Hippocampal formation (tissue), 2 donors: ENCODE measurements at places on chromosomes 12 and 14.

GRCh38 chr12:106296179-106296877, 6.2 kb upstream of the TCP11L2 start:
- no peak for DNase-seq

DNA sequence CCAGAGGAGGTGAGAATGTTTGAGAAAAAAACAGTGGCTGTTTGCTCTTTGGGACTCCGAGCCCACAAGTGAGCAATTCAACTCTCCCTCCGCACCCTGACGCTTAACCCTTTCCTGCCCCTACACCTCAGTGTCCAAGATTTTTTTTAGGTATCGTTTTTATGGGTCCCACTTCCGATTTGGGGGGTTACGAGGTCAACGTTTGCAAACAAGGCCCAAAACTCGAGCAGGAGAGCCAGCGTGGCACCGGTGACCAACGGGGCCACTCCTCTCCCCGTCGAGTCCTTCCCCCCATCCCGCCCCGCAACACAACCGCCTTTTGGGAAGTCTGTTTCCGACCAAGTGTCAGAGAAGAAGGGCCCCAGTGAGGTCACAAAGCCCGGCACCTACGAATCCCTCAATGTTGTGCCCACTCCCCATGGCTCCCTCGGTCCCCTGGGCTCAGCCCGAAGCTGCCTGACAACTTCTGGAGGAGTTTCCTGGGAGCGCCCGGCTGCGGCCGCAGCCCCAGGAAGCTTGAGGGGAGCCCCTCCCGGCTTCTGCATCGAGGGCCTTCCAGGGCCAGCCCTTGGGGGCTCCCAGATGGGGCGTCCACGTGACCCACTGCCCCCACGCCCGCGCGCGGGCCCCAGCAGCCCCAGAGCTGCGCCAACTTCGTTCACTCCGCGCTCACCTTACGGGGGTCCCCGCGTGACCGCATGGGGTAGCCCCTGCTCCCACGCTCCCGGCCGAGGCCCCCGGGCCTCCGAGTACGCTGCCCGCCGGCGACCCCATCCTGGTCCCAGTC, 1.2 kb downstream of the CDK2AP1 start:
- peak; percentile 19 for DNase-seq

DNA sequence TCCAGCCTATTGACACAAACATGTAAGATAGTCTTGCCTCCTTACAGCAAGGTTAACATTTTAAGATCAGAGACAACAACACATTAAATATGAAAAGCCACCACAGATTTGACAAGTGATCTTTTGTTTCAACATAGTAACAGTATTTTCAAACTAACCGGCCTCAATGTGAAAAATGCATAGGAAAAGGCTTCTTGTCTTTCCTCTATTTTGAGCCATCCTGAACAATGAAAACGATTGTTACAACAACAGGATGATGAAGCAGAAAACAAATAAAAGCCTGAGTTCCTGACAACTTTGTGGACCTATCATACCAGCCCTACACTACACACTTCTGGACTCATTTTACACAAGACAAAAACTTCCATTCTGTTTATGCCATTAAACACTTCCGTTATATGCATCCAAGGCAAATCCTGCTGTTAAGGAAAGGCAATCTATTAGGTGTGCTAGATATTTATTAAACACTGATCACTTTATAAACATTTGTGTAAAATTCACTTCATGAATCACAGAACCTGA, 37.3 kb downstream of the BAZ1A start:
- no peak for DNase-seq

- no peak for DNase-seq
These were observed 6.2 kb downstream of the WNT10B start for GRCh38 chr12:48965298-48965838.

DNA sequence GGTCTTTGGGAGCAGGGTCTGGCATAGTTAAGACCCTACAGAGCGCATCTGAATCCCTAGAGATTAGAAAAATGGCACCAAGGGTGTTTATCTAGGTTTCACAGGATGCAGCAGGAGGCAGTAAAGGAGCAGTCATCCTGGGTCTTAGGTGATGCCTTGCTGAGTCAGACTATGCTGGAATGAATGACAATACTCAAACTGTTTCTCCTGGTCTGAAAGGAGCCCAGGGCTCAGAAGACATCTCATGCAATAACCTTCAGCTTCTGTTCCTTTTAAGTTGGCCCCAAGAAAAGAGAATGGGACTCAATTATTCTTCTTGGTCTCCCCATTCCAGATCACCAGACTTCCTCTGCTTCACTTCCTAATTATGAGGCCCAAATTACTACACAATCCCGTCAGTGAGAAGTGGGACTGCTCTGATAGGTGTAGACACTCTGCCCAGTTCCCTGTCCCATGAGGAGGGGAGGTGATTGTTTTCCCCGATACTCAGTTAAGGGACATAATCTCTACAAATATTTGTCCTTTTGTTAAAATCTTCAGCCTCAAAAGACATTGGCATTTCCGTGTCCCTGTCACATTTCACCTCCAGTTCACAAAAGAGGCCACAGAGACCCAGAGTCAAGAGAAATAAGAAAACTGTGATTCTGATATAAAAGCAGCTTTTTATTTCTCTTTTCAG, 14.8 kb upstream of the APOF start:
- no peak for DNase-seq

GRCh38 chr14:94445003-94445402, 7.6 kb downstream of the SERPINA11 start:
- DNase-seq, result no peak
